Activated naive CD8-positive, alpha-beta T cell treated with anti-CD3 and anti-CD28 coated beads, Interleukin-2, amount 50 U/mL, for 16 hours (primary cell): ENCODE measurements at places on chromosomes 12 and 14.

GRCh38 chr12:42638697-42639096 is 49.2 kb upstream of the PRICKLE1 start:
- no peak for DNase-seq

GRCh38 chr12:47269916-47270315 is 190.2 kb upstream of the AMIGO2 start:
- DNase-seq: no peak

GRCh38 chr14:36817071-36817930 is 155.6 kb downstream of the PAX9 start:
- no peak for DNase-seq

DNA sequence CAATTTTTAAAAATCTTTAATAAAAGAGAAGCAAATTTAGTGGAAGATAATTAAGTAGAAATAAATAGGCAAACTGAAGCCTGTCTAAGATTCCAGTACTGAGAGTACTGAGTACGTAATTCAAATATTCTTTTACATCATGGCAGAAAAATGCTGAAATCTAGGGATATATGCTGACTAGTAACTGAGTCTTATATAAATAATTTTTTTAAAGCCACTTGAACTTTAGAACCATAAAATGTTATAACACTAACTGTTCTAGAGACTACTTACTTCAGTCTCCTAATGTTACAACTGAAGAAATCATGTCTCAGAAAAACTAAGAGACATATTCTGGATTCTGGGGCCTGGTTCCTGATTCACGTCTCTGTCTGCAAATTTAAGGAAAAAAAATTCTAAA is 230.6 kb upstream of the PLEKHG7 start:
- no peak for DNase-seq

DNA sequence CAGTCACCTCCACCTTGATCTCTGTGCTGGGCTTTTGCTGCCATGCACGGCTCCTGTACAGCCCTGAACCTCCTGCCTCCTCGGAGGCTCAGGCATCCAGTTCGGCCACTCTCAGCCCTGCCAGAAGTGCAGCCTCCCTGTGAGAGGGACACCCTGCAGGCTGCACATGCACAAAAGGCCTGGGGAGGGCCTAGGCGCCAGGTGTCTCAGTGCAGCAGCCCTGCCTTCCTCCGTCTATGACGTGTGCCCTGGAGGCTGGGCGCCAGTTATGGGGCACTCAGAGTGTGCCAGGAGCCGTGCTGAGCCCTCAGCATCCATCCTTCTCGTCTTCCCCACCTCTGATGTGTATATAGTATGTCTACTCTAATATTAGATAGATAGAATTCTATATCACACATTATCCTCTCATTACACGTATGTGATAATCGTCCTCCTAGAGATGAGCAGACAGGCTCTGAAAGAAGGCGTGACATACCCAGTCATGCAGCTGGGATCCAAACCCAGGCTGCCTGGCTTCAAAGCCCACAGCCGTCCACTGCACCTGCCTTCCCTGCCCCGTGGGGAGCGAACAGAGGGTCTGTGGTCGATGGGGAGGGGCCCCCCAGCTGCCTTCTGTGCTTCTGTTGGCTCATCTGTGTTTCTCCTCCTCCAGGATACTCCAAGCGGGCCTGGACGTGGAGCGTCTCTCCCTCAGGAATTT is 101.1 kb downstream of the B4GALNT3 start:
- no peak for DNase-seq

- no peak for DNase-seq
These were observed 108.0 kb downstream of the RIMBP2 start for GRCh38 chr12:130608132-130608531.
